ENCODE measurements at places on chromosomes 7 and 10.
A peak's percentile ranks its signal among the peaks of the same experiment; 100 is the strongest.

GRCh38 chr7:12490107-12490688, 80.3 kb upstream of the SCIN start:
- DNase-seq: peak; percentile 84

- no peak for DNase-seq
Measured at GRCh38 chr10:16384021-16384420, 52.8 kb upstream of the PTER start.

DNA sequence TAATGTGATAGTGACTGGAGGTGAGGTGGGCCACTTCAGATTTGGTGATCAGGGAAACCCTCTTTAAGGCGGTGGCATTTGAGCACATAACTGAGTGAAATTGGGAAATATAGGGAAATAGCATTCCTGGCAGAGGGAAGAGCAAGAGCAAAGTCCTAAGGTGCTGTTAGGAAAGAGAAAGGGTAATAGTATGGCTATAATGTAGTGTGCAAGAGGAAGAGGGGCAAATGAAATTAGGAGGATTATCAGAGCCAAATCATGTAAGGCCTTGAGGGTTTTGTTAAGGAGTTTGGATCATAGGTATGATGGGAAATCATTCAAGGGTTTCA, 27.8 kb upstream of the CYP26C1 start:
- no peak for DNase-seq

- no peak for DNase-seq
Measured at GRCh38 chr7:29372351-29373090, 177.9 kb downstream of the CHN2 start.

DNA sequence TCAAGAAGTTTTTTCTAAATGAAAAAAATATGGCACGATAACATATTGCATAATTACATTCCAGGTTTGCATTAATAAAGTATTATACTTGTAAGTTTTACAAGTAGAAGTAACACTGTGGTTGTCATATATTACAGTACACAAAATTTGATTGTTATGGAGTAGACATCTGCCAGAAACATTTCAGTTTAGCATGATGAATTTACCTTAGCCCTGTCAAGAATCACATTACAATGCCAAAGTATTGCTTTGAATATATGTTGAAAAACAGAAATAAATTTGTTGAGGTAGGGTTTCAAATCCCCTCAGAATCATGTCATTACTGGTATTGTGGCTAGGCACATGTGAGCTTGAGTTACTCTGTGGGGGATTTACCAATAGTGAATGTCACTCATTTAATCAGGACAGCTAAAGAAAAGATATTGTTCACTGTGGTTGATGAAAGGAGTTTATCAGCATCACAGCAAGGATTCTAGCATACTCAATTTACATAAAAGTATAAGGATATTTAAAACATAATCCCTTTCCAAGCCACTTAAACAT, 112.1 kb downstream of the MDFIC start:
- no peak for DNase-seq

DNA sequence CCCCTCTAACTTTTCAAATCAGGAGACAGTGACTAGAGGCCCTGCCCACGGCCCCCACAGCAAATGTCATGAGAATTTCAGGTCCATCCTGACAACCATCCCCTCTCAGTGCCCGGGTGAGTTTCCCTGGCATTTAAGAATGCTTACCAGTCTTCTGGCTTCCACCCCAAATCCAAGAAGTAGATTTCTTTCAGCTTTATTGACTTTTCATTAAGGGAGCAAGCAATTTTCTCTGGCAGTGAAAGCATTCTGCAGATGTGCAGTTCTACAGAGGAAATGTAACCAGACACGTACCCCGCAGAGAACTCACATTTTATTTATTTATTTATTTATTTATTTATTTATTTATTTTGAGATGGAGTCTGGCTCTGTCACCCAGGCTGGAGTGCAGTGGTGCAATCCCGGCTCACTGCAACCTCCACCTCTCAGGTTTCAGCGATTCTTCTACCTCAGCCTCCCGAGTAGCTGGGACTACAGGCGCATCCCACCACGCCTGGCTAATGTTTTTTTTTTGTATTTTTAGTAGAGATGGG, 120.9 kb upstream of the KCTD7 start:
- no peak for DNase-seq

DNA sequence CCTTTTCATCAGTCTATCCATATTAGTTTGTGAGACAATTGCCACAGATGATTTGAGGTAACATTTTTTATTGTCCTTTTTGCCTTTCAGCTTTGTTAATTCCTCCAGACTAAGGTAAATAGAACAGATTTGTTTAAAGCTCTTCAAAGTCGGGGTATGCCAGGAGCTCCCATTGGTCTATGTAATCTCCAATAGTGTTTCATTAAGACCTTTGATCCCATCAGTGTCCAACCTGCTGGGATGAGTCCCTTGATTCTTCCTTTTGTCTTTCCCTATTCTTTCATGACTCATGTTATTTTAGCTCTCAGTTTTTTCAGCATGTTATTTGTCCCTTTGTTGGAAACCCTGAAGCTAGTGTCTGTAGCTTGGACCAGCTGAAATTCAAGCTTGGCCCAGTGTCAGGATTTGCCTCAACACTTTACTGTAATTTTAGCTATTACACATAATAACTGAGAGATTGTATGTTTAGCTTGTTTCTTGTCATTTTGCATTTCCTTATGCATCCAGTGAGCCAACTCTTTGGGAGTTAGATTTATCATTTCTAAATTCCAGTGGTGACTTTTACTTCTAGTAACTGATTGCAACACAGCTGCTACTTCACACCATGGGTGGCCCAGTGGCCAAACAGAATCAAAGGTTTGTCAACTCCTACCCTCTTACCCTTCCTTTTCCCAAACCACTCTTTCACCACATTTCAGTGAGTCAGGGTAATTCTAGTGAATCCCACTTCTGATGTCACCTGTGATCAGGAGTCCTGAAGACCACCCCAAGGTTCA, 15.3 kb downstream of the AGBL3 start:
- DNase-seq: no peak

- no peak for DNase-seq
Measured at GRCh38 chr10:88409236-88409635, 173.9 kb downstream of the RNLS start.

DNA sequence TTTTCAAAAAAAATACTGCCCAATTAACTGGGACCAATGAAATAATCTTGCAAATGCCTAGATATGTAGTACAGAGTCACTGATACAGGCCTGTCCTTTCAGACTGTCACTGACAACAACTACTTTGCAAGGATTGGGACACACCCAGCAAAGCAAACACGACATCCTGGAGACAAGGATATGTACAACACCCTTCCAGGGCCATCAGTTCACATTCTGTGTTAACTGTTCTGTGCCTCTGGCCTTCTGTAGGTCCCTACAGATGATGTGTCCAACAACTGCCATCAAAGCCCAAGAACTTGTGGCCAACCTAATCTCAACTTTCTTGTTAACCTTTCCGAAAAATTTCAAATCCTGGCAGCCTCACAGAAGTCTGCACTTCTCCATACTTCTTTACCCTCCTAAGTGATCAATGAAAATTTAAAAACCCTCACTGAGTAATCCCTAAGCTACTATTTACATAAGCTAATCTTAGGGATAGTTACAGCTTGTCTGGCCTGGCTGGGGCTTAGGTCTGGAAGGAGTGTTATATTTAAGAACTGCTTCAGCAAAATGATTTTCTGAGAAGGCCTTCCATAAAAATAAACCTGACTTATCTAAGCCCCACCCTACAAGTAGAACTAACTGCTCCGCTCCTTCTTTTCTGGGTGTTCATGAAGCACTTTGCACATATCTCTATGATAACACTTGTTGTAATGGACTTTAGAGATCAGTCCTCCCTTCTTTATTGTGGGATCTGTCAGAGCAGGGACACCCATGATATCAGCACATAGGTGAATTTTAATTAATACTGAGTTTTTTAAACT, 21.0 kb downstream of the COBL start:
- DNase-seq: no peak

GRCh38 chr7:150396426-150396825, 17.3 kb downstream of the ZNF775 start:
- no peak for DNase-seq

DNA sequence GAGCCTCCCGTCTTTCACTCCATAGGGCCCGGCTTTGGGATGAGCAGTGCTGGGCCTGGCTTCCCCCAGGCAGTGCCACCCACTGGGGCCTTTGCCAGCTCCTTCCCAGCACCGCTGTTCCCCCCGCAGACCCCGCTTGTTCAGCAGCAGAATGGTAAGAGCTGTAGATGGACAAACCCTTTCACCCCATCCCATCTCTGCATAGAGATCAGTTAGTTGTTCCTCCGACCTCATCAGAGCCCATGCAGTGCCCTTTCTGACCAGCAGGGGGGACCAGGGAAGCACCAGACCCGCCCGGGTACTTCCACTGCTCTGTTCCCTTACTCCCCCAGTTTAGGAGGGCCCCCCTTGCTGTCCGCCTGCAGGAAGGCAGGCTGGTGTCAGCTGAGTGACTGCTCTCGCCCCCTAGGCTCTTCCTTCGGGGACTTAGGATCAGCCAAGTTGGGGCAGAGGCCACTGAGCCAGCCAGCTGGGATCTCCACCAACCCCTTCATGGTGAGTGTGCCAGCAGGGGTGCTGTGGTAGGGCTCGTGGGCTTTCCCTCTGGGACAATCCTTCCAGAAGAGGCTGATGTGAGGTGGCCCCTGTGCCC, 9.8 kb downstream of the SAP25 start:
- DNase-seq: no peak

All from NCI-H1105 (cell line).